ENCODE measurements at places on chromosomes 5 and 9.

GRCh38 chr9:116155698-116156039, 2.1 kb downstream of the PAPPA start:
- DNase-seq, result peak; percentile 29

GRCh38 chr9:127360829-127361228, 36.1 kb upstream of the SLC2A8 start:
- peak; percentile 33 for DNase-seq

- no peak for DNase-seq
Observed at GRCh38 chr9:84917366-84918070, 248.0 kb downstream of the NTRK2 start.

GRCh38 chr5:5373351-5373989, 49.0 kb upstream of the ICE1 start:
- no peak for DNase-seq

DNA sequence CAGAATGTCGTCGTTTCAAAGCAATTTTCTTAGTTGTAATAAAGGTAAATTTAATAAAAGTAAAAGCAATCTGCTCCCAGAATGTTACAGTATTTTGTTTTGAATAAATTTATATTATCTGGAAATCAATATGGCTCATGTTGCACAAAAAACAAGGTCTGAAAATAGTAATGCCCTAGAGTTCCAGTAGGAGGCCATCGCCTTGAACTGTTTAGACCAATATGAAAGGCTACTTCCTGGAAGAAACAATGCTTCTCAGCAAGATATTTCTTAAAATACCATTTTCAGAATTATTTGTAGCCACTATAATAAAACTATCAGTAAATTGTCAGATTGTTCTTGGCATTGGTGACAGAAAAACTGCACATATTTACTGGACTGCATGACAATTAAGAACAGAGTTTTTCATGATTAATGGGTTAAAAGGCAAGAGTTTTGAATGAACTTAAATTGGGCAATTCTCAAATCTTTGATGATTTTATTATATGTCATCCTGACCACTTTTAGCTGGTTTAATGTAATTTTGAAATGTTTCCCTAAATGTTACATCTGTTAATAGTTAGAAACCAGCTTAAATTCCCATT, 153.2 kb downstream of the COMMD10 start:
- DNase-seq, result no peak

DNA sequence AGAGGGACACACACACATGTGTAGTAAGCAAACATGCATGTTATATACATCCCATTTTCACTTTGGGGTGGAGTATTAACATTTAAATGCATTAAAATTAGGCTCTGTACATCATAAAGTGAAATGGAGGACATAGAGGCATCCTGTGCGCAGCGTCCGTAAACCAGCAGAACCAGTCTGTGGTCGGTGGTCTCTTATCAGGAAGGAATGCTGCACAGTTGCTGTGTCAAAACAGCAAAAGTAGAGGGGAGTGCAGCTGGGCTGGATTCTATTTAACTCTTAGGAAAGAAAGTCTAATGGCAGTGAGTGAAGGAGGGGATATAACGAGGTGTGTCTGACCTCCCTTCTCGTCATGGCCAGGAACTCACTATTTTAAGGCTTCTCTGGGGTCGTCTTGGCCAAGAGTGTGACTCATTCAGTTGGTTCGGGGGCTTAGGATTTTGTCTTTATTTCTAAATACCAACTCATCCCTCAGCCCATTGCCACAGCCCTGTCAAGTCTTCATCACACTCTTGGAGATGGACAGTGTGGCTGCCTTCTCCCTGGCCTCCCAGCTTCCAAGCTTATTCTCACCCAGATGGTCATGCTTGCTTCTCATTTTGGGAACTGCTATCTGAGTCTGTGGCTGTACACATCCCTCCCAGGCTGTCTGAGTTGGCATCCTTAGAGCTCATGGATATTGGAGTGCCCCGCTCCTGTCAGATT, 20.1 kb upstream of the CXCL14 start:
- DNase-seq, result no peak

- DNase-seq, result no peak
Observed at GRCh38 chr5:14141764-14142163, 1.4 kb upstream of the TRIO start.

GRCh38 chr9:135770203-135770535, 68.2 kb downstream of the KCNT1 start:
- DNase-seq, result no peak

DNA sequence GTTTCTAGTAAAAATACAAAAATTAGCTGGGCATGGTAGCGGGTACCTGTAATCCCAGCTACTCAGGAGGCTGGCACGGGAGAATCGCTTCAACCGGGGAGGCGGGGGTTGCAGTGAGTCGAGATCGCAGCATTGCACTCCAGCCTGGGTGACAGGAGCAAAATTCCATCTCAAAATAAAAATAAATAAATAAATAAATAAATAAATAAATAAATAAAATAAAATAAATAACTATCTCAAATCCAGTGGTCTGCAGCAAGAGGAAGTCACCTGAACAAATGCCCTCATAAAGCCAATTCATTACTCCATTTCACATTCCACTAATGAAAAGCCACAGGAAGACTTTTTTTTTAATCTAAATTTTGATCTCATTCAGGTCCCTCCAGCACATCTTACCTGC, 114.2 kb downstream of the EFNA5 start:
- DNase-seq, result no peak
